Right lung (tissue), 10 donors: ENCODE measurements at places on chromosomes 4 and X. TPM values are rescaled to one million over a fixed set of nuclear protein-coding genes. Genes with fewer than 3 reads are reported as not detected.

DNA sequence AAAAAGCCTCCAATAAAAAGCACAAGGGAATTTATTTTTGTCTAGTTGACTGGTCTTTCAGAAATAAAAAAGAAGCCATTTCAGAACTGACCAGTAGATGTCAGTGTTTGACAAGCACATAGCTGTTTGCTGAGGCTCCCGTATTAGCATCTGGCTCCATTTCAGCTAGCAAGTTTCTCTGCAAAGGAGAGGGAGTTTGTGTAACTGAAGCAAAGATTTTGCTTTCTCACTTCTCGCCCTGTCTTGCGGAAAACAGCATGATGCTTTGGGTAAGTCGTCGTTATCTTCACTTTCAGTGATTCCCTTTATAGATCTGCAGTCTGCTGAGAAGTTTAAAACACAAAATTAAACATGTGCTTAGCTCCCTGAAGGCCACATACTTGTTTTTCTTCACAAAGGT is 85.5 kb downstream of the CT47B1 start:
- peak; percentile 74 for DNase-seq

- no peak for DNase-seq
Observed at GRCh38 chrX:30702736-30703135, 49.5 kb downstream of the GK start.

GRCh38 chrX:72142094-72142793 is 10.5 kb upstream of the RTL5 start:
- DNase-seq = no peak

Gene CFI
- 79.6 TPM for polyA plus RNA-seq

DNA sequence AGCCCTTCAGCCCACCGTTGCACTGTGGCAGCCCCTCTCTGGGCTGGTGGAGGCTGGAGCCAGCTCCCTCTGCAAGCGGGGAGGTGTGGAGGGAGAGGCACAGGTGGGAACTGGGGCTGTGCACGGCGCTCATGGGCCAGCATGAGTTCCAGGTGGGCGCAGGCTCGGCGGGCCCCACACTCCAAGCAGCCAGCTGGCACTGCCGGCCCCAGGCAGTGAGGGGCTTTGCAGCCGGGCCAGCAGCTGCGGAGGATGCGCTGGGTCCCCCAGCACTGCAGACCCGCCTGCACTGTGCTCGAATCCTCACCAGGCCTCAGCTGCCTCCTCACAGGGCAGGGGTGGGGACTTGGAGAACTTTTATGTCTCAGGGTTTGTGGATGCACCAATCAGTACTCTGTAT is 1354.8 kb upstream of the IGFBP7 start:
- no peak for DNase-seq

- no peak for DNase-seq
Observed at GRCh38 chrX:63657821-63658220, 127.2 kb downstream of the ARHGEF9 start.

Gene RBMXL3
- not detected for polyA plus RNA-seq

Gene PLP1
- polyA plus RNA-seq = 8.3 TPM

GRCh38 chrX:140507223-140507981 is 2.5 kb upstream of the SOX3 start:
- no peak for DNase-seq

Gene MAGEB2
- polyA plus RNA-seq = not detected

DNA sequence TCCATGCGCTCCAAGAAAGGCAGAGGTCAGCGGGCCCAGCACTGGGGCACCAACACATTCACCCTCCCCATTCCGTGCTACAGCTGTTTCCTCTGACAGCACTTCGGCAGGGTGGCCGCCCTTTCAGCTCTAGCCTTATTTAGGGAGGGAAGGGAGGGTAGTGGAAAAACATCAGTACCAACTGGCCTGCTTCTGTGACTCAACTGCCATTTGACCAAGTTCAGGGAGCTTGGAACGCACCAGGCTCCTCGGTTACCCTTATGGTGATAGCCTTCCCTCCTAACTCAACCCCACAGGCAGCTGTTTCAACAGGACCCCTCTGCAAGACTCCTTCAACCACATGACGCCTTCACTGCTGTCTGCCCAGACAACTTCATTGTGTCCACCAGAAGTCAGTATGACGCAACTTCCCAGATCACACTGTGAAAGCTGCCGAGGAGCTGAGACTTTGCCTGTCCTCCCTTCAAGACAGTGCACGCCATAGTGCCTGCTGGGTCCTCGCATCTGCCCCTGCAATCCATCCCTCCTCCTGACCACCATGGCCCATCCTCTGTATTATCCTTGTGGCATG is 132.2 kb downstream of the AFAP1 start:
- peak; percentile 42 for DNase-seq

GRCh38 chr4:100936661-100937375 is 410.5 kb downstream of the PPP3CA start:
- DNase-seq = no peak

Gene NEIL3
- 3.6 TPM for polyA plus RNA-seq

Gene PRKG2
- 6.3 TPM for polyA plus RNA-seq

DNA sequence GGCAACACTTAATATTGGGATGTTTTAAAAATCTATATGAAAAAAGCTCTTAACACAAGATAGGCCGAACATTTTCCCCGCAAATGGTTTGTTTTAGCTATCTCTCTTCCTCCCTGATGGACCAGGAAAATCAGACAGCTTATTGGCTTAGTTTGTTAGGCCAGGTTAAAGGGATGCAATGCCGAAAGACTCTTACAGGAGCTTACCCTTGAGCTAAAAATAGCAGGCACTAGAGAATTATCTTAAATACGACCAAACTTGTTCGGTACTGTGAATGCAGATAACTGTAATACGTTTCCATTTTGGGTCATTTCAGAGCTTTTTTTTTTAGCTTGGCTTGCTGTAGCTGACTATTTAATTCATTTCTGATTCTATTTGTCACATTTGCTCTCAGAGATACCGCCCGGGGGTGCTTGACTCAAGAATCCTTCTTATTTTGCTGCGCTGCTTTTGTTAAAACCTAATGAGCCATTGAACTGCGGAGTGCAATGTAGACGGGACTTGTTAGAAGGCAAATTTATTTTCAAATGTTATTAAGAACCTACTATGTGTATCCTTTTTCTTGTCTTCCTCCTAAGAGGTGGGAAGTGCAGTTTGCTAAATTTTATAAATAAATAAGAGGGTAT is 23.3 kb downstream of the PPARGC1A start:
- no peak for DNase-seq

DNA sequence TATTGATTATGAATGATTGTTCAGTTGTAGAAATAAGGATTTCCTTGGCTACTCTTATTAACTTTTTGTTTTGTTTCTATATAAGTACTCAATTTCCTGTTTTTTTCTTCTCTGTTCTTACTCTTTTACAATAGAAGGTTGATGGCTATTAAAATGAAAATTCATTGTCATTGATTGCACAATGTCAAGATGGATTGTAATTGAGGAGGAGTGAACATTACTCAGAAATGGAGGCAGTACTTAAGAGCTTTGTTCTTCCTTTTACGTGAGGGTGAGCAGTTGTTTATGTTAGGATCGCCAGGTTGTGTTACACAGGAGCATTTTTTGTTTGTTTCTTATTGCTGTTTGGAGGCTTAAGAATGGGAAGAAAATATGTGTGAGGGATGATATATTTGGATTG is 2062.4 kb downstream of the ARAP2 start:
- DNase-seq = no peak

DNA sequence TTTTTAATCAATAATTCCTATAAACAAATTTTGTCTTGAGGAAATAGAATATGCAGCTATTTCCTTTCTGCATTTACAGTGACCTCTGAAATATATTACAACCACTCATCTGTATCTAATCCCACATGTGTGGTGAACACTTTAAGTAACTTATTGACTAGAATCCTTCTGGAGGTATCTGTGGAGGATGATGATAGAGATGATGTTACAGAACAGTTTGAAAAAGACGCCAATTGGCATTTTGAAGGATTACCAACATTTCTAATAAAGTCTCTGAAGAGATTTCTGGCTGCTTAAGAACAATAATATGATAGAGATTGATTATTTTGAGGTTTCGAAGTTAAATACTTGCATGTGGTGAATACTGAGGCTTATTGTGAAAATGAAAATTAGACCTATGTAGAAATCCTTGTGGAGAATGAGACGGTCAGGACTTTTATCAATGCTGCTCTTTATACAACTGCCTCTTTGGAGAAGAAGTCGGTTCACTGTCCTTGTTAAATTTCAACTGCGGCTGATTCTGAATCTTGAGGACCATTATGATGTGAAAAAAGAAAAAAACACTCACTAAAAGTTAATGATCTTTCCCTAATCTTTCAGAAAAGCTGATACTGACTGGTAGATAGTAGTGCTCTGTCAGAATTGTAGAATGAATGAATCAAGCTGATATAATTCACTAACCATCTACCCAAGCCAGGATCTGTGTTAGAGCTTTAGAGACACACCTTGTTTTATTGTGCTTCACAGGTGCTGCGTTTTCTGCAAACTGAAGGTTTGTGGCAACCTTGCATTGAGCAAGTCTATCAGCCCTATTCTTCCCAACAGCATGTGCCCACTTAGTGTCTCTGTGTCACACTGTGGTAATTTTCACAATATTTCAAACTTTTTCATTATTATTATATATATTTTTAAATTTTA is 204.7 kb downstream of the SPRY1 start:
- DNase-seq = no peak

DNA sequence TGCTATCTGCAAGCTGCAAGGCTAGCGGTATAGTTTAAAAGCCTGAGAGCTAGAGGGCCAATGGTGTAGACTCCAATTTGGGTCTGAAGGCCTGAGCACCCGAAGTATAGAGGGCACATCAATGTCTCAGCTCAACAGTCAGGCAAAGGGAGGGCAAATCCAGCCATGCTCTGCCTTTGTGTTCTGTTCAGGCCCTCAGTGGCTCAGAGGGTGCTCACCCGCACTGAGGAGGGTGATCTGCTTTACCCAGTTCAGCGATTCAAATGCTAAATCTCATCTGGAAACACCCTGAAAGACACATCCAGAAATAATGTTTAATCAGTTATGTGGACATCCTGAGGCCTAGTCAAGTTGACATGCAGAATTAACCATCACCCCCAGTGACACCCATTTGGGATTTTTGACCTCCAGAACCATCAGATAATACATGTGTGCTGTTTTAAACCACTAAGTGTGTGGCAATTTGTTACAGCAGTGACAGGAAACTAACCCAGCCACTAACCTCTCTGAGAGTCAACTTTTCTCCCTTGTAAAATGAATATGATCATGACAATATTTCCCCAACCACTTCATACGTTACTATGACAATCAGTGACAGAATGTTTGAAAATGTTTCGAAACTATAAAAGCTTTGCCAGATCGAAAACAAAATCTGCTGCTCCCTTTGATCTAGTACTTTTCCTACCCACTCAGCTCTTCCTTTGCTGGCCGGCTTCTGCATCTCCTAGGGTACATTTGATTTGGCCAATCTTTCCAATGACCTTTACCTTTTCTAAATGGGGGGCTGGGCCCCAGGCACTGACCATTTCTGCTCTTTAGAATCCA is 8.4 kb upstream of the TBL1X start:
- peak; percentile 32 for DNase-seq

DNA sequence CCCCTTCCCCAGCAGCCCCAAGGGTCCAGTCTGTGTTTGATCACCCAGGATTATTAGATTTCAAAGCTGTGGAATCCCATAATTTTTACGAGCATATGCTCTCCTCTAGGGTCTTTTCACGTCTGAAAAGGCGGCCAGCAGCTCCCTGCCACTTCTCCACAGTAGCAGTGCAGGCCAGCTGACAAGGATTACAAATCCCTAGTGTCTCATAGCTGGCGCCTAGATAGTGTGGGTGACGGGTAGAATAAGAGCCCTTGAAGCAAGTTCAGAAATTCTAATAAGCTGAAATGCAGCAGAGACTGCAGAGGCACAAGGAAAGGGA is 79.4 kb downstream of the RLIM start:
- no peak for DNase-seq

Gene YY2
- 4.1 TPM for polyA plus RNA-seq

DNA sequence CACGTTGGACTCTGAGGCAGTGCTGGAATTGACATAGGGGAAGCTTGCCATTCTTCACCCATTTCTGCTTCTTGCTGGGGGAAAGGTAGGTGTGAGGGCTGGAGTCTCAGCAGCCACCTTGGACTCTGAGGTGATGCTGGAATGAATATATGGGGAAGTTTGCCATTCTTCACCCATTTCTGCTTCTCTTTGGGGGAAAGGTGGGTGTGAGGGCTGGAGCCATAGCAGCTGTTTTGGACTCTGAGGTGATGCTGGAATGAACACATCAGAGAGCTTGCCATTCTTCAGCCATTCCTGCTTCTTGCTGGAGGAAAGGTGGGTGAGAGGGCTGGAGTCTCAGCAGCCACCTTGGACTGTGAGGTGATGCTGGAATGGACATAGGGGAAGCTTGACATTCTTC is 115.1 kb downstream of the CRLF2 start:
- no peak for DNase-seq

- DNase-seq = no peak
Observed at GRCh38 chr4:85642356-85643100, 167.6 kb downstream of the ARHGAP24 start.

GRCh38 chr4:101274888-101275752 is 72.2 kb downstream of the PPP3CA start:
- DNase-seq = no peak

Gene GLOD5
- polyA plus RNA-seq = 1.6 TPM

- DNase-seq = no peak
Observed at GRCh38 chr4:76233967-76234678, 17.4 kb upstream of the FAM47E start.

DNA sequence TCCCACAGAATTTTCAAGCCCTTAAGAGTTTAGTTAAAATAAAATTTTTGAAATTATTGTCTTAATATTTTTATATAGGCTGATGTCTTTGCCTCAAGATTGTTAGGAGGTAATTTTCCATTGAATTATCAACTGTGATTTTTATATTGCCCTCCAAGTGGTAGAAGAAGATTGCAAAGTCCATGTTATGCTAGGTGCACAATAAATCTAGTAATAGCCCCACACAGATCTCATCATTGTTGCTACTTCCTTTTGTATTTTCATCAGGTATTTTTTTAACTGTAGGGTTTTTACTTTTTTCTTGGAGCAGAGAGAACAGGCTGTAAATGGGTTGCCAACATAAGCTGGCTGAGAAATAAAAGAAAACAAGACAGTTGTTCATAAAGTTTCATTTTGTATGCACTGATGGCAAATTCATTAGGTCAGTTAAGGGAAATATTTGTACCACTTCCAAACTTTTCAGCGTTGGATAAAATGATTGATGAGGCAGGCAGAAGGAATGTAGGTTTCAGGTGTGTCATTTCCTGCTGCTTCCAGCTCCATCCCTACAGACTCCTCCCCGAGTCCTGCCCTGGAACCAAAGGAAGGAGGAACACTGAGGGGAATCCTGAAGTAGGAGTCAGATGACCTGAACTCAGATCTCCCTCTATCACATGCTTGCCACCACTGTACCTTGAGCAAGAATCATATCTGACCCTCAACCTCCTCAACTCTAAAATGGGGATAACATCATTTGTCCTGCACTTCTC is 105.5 kb downstream of the PRRG1 start:
- no peak for DNase-seq

DNA sequence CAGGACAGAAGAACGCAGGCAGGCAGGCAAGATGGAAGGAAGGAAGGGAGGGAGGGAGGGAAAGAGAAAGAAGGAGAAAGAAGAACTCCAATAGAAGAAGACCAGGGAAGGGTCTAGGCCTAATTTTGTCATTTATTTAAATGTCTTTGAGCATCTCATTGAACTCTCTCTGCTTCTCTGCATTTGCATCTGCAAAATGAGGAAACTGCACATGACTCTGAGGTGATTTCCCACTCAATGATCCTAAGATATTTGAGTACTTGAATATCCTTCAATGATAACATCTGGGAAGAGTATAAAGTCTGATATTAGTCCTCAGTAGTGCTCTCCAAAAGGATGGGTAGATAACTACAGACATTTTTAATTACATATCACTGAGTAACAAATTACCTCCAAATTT is 33.1 kb upstream of the RBPJ start:
- no peak for DNase-seq
